ENCODE measurements at places on chromosomes 2 and 18.

- DNase-seq, result no peak
Observed at GRCh38 chr18:34115409-34116081, 109.2 kb downstream of the NOL4 start.

GRCh38 chr2:240163844-240164574 lies 23.6 kb upstream of the OTOS start:
- DNase-seq, result no peak

GRCh38 chr18:58161659-58162058 lies 117.6 kb downstream of the NEDD4L start:
- no peak for DNase-seq

DNA sequence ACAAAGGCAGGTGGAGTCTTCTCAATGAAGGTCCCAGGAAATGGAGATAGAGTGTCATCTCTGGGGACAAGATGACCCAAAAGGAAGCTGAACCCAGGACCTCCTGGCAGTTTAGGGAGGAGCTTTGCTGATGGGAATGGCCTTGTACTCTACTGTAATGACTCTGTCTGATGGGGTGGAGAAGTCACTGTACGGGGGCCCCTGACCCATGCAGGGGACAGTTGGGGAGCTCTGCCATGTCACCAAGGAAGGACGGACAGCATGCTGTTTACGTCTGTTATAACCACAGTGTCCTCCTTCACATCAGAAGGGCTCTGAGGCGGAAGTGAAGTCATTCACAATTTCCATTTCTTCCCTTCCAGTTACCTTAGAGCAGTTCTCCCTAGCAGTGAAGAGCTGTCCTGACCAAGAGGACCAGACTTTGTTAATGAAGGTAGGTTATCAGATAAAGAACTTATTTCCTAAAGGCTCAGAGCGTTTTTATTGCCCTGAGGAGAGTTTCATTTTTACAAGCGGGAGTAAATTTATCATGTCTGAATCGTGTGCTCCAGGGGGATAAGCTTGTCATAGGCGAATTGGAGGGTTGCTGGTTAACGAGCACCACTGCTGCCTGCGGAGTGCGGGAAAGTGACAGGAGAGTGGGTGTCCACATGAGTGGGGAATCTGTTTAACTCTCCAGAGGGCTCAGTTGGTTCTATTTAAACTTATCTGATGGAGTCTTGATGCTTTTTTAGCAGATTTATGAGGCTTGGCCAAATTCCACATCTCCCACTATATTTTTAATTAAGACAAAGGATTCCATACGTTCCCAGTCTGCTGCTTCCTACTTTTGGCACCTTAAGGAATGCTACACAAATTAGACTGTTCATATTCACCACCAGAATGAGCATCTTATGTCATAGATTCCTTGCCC lies 71.6 kb upstream of the BCL2L11 start:
- DNase-seq, result no peak

- no peak for DNase-seq
Observed at GRCh38 chr2:232237464-232237863, 141.1 kb upstream of the ALPP start.

- no peak for DNase-seq
Observed at GRCh38 chr2:195168369-195168768, 488.7 kb upstream of the SLC39A10 start.

- no peak for DNase-seq
Observed at GRCh38 chr18:34650121-34650545, 60.0 kb upstream of the DTNA start.

DNA sequence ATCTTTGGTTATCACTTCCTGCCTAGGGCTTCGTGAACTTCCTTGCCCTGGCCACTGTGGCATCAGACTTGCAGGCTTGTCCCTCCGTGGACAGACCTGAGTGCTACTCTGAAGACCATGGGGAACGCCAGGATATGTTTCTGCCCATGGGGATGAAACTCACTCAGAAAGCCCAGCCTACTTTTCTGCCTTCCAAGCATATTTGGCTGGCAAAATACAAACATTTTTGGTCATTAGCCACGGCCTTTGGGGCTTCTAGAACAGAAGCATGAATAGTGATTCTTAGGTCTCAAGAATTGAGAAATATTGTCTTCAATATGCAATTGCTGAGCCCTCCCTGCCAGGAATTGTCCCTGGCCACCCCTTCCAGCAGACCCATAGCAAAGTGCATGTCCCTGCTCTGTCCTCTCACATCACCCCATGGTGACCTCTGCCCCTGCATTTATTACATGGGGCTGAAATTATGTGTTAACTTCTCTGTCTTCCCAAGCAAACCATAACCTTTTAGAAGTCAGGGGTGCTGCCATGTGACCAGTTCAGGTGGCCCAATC lies 152.4 kb downstream of the OSR1 start:
- no peak for DNase-seq

- DNase-seq, result no peak
Observed at GRCh38 chr2:52659546-52659945, 1108.1 kb upstream of the CHAC2 start.

- DNase-seq, result no peak
Observed at GRCh38 chr18:47929681-47930198, 719 bp downstream of the SMAD2 start.

GRCh38 chr2:226792155-226792881 lies 7.3 kb downstream of the IRS1 start:
- no peak for DNase-seq

DNA sequence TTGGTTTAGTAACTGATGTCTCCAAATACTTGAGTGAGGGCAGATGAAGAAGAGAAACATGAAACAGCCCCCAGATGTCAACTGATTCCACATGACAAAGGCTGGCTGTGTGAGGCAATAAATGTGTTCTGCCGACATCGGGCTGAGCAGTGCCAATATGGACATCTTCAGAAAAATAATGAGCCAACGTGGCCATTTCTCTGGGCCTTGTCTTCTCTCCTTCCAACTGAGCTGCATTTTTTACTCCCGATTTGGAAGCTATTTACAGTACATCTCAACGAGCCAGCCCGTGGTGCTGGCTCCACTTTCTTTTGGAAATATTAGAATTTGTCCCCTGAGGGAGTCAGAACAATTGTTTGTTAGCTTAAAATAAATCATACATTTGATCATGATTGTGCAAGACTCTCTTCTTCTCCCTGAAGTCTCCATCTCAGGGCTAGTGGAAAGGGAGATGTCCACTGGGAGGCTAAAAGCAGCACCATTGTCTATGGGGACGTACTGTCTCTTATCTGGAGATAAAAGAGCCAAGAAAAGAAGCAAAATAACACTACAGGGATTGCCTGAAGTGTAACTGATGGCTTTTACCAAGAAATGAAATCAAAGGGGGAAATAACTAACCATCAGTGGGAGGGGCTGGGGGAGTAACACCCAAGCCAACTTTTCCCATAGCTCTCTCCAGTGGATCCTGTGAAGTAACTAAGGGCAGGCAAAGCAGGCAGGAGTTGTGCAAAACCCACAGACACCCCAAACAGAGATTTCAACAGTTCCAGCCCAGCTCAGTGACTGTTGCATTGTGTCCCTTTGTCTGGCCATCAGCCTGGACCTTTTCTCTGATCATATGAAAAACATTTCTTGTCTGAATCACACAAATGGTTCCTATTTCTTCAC lies 114.8 kb downstream of the RDH14 start:
- no peak for DNase-seq

GRCh38 chr2:224937887-224938286 lies 104.4 kb downstream of the DOCK10 start:
- DNase-seq, result no peak

DNA sequence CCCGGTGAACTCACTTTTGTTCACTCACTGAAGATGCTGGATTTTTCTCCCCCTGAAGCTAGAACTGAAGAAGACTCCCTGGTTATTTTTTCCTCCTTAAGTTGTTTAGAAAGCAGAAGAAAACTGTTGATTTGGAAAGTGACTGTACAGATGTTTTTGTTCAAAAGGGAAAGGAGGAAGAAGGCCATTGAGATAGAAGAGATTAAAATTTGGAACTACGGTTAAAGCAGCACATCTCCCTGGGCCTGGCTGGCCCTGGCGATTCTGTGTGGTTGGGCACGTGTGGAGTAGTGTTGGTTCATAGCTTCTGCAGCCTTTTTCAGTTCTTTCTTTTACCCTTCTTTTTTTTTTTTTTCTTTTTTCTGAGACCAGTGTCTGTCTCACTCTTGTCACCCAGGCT lies 109.2 kb downstream of the MAP4K4 start:
- DNase-seq, result no peak
